ENCODE measurements at places on chromosomes 2 and 18.

DNA sequence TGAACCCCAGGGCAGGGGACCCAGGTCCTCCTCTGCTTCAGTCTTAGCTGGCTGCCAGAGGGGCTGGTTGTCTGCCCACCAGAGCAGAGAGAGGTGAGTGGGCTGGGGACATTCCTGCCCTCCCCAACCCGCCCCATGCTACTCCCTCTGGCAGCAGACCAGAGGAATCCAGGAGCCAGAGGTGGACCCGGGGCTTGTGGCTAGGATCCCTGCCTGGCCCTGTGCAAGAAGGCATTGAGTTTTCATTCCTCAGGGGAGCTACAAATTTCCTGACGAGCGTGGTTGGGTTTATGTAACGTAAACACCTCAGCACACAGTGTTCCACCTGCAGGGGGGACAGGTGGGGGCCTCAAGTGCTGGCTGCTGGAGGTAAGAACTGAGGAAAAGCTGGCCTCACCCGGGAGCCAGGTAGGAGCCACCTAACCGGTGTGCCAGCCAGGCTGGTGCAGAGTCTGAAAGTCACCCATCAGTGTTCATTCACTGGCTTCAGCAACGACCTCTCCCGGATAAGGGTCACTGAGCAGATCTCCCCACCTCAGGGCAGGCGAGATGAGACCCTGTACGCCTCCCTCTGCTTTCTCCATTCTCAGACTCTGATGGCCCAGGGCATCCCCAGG lies 246.8 kb downstream of the DYSF start:
- DNase-seq = no peak

- peak; percentile 62 for DNase-seq
Observed at GRCh38 chr2:150081775-150082481, 405.5 kb downstream of the RND3 start.

DNA sequence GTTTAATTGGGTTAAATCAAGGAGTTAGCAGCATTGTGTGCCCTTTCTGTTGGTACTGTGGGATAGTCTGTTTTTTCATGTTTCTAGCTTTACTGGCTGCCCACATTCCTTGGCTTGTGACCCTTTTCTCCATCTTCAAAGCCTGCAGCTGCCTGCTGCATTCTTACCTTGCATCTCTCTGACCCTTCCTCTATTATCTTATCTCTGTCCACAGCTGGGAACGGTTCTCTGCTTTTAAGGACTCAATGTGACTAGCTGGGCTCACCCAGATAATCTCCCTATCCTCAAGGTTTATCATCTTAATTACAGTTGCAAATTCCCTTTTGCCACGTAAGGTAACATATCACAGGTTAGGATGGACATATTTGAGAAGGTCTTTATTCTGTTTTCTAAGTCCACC lies 199.7 kb downstream of the KCNS3 start:
- no peak for DNase-seq

DNA sequence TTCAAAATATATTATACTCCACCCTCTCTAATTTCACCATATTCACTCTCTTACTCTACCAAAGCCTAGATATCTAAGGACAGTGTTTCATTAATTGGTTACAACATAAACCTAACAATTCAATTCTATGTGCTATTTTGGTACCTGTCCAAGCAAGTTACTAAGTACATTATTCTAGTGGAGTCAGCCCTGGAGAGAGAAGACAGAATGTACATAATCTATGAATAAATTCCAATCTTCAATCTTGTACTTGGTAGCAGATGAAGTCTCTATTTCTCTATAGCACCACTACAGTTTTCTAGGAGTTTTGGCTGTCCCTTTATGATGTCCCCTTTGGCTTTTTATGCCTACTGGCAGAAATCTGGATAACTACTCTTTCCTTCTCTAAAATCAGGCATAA lies 27.6 kb downstream of the NMUR1 start:
- DNase-seq = no peak

GRCh38 chr18:52715991-52716390 lies 376.0 kb downstream of the DCC start:
- DNase-seq = no peak

GRCh38 chr2:41853427-41854191 lies 194.2 kb upstream of the PKDCC start:
- peak; percentile 72 for DNase-seq

- DNase-seq = no peak
Observed at GRCh38 chr2:240825476-240825875, 5.5 kb upstream of the KIF1A start.

DNA sequence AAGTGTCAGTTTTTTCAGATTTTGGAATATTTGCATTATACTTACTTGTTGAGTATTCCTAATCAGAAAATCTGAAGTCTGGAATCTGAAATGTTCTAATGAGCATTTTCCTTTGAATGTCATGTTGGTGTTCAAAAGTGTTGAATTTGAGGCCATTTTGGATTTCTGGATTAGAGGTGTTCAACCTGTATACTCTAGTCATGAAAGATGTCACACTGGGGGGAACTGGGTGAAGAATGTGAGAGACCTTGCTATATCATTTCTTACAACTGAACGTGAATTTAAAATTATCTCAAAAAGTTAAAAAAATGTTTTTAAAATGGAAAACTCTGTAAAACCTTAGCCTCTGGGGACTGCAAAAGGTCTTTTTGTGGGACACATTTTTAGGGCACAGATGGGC lies 384.5 kb downstream of the NBAS start:
- no peak for DNase-seq

DNA sequence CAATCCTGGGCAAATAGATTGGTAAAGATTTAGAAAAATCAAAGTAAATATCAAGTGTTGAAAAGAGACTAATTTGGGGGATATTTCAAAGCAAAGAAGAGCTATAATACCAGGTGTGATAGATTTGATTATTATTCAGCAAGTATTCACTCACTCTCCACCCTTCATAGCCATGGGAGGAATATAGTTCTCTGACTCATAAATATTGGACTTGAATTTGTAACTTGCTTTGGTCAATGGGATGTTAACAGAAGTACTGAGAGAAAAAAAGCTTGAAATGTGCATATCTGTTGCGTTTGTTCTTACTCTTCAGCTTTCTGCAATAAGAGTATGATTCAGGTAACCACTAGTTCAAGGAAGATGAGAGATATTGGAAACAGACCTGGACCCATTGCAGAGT lies 54.5 kb upstream of the IKZF2 start:
- no peak for DNase-seq

DNA sequence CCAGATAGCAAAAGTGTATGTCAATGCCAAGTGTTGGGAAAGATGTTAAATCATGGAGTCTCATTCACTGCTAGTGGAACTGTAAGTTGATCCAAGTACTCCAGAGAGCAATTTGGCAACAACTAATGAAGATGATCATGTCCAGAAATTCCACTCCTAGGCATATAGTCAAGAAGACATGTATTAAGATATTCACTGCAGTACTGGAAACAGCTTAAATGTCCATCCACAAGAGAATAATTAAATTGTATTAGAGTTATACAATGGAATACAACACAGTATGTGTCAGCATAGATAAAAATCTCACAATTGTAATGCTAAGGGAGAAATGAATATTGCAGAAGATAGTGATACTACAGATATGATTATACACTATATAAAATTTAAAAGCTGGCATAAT lies 15.2 kb upstream of the LBH start:
- peak; percentile 32 for DNase-seq

- DNase-seq = peak; percentile 21
Observed at GRCh38 chr2:111049792-111050640, 70.7 kb upstream of the BCL2L11 start.

DNA sequence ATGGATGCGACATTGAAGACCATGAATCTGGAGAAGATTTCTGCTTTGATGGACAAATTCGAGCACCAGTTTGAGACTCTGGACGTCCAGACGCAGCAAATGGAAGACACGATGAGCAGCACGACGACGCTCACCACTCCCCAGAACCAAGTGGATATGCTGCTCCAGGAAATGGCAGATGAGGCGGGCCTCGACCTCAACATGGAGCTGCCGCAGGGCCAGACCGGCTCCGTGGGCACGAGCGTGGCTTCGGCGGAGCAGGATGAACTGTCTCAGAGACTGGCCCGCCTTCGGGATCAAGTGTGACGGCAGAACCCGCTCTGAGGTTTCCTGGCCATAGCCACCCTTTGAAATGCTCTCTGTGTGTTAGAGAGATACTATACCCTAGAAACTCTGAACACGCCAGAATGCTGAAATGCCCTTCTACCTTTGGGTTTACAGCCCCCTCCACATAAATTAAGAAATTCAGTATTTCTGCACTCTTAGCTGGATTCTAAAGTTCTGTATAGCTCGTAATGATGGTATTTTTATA lies 659 bp downstream of the CHMP1B start:
- peak; percentile 46 for DNase-seq

- DNase-seq = no peak
Observed at GRCh38 chr2:26889796-26890195, 41.9 kb downstream of the DPYSL5 start.

DNA sequence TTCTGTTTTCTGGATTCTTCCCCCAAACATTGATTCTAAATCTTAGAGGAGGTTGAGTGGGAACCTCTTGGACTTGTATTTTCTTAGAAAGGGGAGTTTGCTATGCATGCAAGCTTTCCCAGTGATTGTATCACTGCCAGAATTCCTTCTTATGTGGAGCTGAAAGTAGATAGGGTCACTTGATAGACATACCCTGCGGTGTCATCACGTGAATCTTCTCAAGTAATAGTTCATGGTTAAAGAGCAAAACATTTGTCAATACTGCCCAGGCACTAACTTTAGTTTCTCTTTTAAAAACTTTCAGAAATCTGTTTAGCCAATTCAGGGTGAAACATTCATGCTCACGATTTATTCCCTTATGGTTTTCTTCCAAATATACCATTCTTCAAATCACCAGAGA lies 6.4 kb downstream of the PMAIP1 start:
- no peak for DNase-seq

GRCh38 chr2:232416521-232417470 lies 10.2 kb downstream of the ALPG start:
- DNase-seq = no peak

DNA sequence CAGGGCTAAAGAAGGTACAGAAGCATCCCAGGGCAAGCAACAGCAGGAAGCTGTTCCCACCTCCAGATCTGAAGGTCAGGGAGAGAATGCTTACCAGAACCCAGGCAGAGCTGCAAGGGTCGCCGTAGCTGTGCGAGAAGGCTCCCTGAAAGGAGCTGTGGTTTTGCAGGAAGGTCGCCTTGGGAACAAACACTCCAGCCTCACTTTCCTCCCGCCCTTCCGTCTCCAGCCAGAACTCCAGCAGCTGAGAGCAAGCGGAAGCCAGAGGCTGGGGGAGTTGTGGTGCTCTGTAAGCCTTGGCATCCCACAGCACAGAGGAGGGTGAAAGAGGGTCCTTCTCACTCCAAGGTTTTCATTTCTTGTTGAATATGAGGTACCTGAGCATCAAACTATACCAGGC lies 18.3 kb upstream of the ICOS start:
- peak; percentile 29 for DNase-seq
